ENCODE measurements at places on chromosomes 3 and 15.

- no peak for DNase-seq
Observed at GRCh38 chr15:29711531-29711930, 110.7 kb downstream of the TJP1 start.

- DNase-seq = no peak
Observed at GRCh38 chr3:14278265-14278798, 99.7 kb downstream of the LSM3 start.

DNA sequence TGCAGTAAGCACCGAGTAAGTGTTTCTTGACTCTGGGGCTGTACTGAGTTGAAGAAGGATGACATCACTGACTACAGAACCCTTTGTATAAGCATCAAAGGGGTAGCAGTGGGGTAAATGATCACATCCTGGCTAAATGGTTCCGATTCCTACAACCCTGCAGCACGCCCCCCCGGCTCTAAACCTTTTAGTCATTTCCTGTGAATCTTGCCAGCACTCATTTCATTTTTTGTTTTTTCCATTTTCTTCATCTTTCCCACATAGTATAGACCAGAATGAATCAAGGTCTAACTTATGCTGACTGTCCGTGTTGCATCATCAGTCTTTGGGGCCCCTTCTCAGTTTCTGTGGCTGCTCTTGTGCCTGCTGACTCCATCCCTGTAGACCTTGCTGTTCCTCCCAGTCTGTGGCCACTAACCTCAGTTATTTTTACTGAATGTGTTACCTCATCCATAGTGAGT is 383.1 kb upstream of the TPRG1 start:
- peak; percentile 21 for DNase-seq

DNA sequence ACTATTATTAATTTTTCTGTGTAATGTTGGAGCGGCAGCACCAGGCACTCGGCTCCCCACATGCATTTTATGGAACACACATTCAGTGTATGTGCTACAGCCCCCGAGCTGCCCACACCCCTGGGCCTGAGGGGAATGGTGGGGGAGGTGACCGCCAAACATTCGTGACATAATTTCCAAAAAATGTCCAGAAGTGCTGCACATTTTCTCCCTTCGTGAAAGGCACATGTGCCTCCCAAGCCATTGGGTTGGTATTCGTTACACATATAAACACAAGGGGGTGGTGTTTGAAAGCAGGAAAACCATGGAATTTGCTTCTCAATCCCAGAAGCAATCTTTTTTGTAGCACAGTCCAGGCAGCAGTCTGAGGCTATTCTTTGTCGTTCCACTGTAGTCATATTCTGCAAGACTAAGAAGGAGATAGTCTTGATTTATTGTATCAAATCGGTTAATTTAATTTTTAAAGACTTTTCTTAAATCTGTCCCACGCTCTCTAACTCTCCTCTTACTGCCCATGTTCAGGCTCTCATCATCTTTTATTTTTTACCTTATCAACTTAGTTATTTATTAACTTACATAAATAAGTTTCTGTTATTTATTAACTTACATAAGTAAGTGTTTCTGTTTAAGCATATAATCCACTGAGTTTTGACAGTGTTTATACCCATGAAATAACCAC is 39.2 kb upstream of the POLR2M start:
- no peak for DNase-seq

DNA sequence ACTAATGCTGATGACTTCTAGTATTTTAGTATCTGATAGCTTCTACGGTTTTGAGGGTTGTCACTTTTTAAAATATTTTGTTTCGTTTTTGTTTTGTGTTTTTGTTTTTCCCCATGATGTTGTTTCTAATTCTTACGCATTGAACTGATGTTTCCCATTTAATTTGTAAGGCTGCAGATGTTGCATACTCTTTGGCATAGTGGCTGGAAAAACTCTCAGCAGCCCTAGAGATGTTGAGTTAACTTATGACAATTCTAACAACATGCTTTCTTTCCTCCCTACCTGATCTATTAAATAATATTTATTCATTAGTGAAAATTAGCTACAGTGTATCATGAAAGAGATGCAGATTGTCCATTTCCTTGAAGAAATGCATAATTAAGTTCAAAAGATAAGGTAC is 559.3 kb upstream of the GRM7 start:
- no peak for DNase-seq

GRCh38 chr3:108462899-108463298 is 47.5 kb downstream of the MYH15 start:
- no peak for DNase-seq

- DNase-seq = no peak
Observed at GRCh38 chr3:148829926-148830325, 2.3 kb downstream of the CPB1 start.

DNA sequence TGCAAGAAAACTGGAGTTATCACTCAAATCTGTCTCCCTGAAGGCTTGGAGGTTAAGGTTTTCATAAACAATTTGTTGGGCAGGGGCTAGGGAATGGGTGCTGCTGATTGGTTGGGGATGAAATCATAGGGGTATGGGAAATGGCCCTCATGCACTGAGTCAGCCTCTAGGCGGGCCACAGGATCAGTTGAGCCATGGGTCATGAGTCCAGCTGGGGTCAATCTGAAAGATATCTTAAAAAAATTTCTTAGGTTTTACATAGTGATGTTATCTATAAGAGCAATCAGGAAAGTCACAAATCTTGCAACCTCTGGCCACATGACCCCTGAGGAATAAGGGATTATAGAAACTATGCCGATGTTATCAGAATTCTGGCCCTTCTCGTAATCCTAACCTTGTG is 491.7 kb downstream of the ZIC1 start:
- no peak for DNase-seq

GRCh38 chr15:96171853-96172296 is 158.6 kb upstream of the NR2F2 start:
- DNase-seq = no peak

DNA sequence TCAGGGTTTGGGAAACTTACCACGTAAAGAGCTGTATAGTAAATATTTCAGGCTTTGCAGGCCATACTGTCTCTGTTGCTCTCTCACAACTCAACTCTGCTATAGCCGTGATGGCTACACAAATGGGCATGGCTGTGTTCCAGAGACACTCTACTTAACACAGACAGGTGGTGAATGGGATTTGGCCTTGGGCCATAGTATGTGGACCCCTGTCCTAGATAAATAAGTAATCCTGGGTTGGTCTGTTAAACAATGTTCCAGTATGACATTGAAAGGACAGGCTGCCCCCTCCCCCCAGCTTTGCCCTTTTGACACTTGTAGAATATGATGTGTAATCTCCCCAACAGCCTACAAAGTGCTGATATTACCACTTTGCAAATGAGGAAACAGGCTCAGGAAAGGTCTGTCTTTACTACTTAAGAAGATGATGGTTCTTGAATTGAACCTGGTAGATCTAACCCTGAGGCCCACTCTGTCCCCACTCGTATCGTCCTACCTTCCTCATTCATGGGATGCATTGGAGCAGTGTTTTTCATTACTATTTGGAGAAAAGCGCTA is 38.4 kb downstream of the SLCO3A1 start:
- DNase-seq = no peak

GRCh38 chr3:51445544-51446280 is 54.1 kb downstream of the DCAF1 start:
- DNase-seq = no peak

DNA sequence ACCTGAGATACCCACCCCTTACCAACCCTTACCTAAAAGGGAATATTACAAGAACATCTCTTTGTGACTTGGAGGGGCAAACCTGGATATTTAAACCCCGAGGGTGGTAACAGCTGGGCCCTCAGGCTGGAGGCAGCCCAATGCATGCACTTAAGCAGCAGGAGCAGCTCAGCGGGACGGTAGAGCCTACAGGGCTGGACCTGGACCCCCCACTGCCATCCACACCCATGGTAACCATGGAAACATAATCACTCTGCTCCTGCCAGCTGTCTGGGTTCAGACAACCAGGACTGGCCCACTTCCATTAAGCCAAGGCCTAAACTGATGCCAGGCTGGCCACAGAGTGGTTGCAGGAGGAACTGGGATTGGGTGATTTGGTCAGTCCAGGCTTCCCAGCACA is 52.8 kb downstream of the ETFA start:
- no peak for DNase-seq

GRCh38 chr15:58247855-58248842 is 110.0 kb downstream of the AQP9 start:
- DNase-seq = no peak

GRCh38 chr3:143644370-143645089 is 203.7 kb downstream of the SLC9A9 start:
- DNase-seq = no peak

GRCh38 chr15:98977441-98977840 is 30.2 kb downstream of the PGPEP1L start:
- DNase-seq = no peak

DNA sequence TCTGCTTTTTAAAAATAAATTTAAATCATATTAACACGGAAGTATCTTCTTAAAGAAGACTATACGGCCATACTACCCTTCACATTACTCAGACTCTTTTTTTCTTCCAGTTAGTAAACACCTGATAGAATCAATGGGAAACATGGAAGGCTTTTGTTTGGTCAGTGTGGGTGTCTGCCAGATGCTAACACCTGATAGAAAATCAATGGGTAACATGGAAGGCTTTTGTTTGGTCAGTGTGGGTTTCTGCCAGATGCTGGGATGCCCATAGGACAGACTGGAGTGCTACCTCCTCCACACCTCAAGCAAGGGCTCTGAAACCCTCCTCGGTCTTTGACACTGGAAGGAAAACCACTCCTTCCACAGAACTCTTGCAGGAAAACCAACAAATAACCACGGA is 29.2 kb downstream of the HACL1 start:
- DNase-seq = no peak

DNA sequence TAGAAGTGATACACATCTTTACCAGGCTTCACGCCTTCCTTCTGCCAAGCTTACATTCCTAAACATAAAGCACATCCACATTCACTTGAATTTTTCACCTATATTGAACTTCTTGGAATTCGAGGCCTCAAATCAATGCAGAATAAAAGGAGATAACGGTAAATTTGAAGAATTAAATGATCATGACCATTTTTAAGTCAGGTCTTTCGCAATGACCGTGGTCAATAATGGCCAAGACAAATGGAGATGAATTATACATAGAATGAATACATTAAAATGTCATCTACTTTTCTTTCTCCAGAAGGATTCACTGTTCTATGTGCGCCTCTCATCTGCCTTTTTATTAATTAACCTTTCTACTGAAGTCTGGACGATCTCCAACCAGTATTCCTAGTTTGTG is 5.3 kb upstream of the GOLGA8A start:
- no peak for DNase-seq

- DNase-seq = no peak
Observed at GRCh38 chr3:15375461-15376000, 43.1 kb upstream of the SH3BP5 start.

DNA sequence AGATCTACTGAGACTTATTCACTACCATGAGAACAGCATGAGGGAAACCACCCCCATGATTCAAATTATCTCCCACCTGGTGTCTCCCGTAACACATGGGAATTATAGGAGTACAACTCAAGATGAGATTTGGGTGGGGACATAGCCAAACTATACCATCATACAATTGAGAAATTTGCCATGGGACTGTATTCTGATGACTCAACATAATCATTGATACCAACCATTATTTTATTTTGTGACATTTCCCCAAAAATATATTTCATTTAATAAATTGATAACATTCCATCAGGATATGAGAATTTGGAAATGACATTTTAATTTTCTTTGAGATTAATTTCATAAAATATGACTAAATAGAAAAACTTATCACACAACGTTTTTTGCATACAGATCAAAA is 96.6 kb upstream of the MDFIC2 start:
- no peak for DNase-seq

DNA sequence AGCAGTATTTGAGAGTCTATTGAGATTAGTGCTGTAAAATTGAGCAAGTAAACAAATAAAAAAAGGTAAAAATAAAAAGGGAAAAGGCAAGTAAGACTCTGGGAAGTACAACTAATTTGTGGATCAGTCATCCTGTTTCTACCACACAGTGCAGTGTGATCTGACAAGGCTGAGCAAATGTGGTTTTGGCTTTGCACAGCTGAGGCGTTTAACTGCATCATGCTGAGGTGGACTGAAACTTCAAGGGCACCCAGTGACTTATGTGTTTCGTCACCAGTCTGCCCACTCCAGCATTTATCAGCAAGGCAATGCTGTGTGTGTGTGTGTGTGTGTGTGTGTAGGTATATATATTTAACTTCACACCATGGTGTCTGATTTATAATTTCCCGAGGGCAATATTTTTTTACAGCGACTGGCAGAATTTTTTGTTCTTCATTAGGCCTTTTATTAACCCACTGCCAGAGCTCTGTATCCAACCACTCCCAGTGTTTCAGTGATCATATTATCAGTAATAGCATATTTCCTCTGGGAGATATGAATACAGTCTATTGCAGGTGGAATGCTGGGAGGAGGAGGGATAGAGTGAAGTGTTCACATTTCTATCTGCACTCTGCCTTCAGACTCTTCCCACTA is 131.5 kb upstream of the SATB1 start:
- DNase-seq = no peak

DNA sequence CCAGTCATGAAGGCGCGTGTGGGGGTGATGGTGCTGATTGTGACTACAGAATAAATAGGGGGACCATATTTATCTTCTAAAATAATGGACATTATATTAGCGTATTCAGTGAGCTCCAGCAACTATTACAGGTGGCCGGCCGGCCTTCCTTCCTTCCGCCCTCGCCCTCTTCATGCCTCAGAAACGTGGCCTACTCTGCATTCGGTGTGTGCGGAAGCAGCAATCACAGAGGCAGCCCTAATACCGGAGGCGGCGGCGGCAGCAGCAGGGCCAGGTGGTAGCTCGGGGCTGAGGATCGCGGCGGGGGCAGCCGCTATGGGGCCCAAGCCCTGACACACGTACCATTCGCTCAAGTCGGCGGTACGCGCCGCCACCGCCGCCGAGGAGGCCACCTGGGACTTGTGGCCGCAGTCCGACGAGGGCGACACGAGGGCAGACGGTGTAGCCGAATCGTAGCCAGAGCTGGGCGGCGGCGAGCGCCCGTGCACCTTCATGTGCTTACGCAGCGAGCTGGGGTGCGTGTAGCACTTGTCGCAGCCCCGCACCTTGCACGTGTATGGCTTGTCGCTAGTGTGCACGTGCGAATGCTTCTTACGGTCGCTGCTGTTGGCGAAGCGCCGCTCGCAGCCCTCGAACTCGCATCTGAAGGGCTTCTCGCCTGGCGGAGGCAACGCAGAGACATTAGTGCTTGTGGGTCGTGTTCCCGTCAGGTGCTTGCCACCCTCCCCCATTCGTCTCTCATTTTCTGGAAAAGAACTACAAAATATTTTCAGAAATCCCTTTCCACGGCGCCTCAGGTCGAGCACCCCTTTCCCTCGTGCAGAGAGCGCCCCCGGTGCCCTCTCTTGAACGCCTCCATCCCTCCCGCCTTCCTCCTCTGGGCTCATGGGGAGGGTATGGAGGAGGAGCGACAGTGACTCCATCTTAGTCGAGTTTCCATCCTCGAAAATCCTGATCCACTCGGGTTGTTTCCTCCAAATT is 15.5 kb downstream of the ZIC4 start:
- no peak for DNase-seq

DNA sequence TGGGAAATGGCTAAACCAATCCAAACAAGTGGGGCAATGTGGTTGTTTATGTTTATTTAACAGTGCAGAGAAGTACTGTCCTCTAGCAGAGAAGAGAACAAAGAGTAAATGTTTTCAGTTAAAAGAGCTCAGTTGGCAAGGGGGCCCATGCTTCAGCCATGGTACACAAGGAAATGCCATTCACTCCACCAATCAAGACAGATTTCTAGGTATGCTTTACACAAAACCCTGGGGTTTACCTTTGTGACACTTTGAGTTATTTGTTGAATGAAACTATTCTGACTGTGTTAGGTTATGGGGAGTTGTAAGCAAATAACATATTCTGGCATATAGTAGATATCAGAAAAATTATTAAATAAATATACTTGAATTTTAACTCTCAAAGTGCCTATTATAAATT is 228.5 kb upstream of the MME start:
- DNase-seq = no peak

- DNase-seq = no peak
Observed at GRCh38 chr3:9864200-9864927, 15.7 kb downstream of the CIDEC start.
